ENCODE measurements at places on chromosomes 11 and 22.

- DNase-seq = no peak
These were observed 91.4 kb downstream of the NELL1 start for GRCh38 chr11:20760811-20761210.

DNA sequence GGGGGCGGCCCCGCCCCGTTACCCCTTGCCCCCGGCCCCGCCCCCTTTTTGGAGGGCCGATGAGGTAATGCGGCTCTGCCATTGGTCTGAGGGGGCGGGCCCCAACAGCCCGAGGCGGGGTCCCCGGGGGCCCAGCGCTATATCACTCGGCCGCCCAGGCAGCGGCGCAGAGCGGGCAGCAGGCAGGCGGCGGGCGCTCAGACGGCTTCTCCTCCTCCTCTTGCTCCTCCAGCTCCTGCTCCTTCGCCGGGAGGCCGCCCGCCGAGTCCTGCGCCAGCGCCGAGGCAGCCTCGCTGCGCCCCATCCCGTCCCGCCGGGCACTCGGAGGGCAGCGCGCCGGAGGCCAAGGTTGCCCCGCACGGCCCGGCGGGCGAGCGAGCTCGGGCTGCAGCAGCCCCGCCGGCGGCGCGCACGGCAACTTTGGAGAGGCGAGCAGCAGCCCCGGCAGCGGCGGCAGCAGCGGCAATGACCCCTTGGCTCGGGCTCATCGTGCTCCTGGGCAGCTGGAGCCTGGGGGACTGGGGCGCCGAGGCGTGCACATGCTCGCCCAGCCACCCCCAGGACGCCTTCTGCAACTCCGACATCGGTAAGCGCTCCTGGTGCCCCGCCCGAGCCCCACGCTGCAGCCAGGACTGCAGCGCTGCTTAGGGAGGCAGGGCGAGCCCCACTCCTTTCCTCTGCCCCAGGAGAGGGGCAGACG is at the start of gene TIMP3:
TSS of gene TIMP3 (plus strand) at position 169 of the 700 bp plus-strand sequence. CDS start at position 466, 297 bp downstream.
- no peak for DNase-seq

DNA sequence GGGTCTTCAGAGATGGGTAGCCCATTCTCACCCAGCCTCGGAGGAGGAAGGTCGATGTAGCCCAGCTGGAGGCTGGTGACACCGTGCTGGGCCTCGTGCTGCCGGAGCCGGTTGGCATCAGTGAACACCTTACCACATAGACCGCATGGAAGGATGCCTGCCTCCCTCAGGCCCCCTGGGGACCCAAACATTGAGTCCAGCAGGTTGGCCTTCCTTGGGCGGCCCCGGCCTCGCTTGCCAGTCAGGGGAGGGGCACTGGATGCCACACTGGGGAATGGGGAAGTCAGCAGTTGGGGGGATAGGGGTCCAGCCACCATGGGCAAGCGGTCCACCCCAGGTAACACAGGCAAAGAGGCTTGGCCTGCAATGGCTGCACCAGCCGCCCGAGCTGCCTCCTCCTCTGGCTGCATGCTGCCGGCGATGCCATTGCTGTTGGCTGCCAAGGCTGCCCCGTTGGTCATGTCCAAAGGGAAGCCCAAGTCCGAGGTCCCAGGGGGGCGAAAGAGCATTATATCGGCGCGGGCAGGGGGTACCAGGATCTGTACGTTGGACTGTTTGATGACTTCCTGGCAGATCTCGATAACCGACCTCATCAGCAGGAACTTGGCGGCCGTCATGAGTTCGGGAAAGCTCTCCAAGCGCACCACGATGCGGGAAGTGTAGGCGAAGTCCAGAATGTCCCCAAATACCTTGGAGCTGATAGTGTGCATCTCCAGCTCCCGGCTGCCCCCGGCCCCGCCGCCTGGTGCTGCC is 1.4 kb downstream of the PATZ1 start:
- DNase-seq = no peak

GRCh38 chr22:46010207-46010867 is 33.4 kb upstream of the WNT7B start:
- peak; percentile 4 for DNase-seq

GRCh38 chr11:79028225-79028624 is 412.6 kb downstream of the TENM4 start:
- no peak for DNase-seq

GRCh38 chr22:31659246-31659645 is 2.8 kb downstream of the PISD start:
- no peak for DNase-seq

- no peak for DNase-seq
These were observed 41.1 kb downstream of the PISD start for GRCh38 chr22:31620756-31621480.

GRCh38 chr11:124791626-124792341 is 8.4 kb downstream of the MSANTD2 start:
- peak; percentile 44 for DNase-seq

GRCh38 chr11:113875234-113876073 is at the start of gene USP28:
USP28 (minus strand) TSS chr11:113875572; CDS start chr11:113875501, 71 bp downstream.
- DNase-seq = peak; percentile 97

DNA sequence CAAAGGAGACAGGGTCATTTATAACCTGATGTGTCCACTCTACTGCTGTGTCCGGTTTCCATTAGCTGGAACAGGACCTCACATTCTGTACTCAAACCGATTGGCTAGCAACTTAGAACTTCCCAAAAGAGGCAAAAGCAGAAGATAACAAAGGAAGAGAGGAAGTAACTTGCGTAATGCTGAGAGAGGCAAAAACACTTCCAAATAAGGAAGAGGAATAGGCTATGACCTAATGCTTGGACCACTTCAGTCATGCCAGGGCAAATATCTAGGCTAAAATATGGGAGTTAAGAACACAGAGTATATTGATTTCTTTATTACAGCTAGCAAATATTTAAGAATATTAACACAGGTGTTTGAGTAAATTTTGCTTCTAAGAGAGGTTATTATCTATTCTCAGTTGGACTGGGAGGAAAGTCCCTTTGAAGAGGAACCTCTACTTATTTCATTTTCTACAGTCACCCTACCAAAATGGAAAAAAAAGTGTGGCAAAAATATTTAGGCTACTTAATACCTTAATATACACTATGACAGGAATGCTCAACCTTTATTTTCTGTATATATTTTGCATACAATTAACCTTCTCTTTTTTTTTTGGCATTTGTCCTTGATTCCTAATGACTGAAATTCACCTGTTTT is 499.8 kb upstream of the CHORDC1 start:
- no peak for DNase-seq

GRCh38 chr11:132704781-132705375 is 827.4 kb downstream of the OPCML start:
- DNase-seq = no peak

GRCh38 chr22:46537225-46537945 is at the start of gene CELSR1:
CELSR1 (minus strand) TSS chr22:46537620; CDS start chr22:46537170, 450 bp downstream.
- no peak for DNase-seq

- DNase-seq = no peak
These were observed 29.7 kb upstream of the KCNA4 start for GRCh38 chr11:30046578-30046945.

- peak; percentile 49 for DNase-seq
These were observed 30.7 kb downstream of the SLC22A25 start for GRCh38 chr11:63212742-63213141.

GRCh38 chr11:83554876-83555275 is 268.7 kb upstream of the CCDC90B start:
- no peak for DNase-seq

- DNase-seq = no peak
These were observed 522 bp downstream of the RHOG start for GRCh38 chr11:3840004-3840869.

GRCh38 chr11:109704432-109704831 is 282.4 kb downstream of the C11orf87 start:
- DNase-seq = no peak

Data from MM.1S (cell line).